NCI-H1048 (cell line): ENCODE measurements at places on chromosomes 1 and 21.

- no peak for DNase-seq
Measured at GRCh38 chr1:59697150-59697800, 117.5 kb upstream of the HOOK1 start.

DNA sequence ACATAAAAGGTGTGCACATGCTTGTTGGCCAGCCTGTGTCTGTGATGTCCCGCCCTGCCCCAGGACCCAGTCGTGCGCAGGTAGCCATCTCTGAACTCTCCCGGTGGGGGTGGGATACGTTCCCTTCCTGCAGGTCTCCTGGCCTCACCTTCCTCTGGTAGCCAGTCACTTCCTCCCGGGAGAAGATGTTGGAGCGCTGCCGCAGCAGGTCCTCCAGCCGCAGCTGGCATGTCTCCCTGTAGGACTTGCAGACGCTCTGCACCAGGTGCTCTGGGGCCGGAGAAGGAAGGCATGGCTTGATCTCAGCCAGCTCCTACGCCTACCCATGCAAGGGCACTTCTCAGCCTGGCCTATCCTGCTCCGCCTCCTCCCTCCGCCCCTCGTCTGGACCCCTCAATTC lies 9.2 kb upstream of the LINGO4 start:
- DNase-seq, result no peak

DNA sequence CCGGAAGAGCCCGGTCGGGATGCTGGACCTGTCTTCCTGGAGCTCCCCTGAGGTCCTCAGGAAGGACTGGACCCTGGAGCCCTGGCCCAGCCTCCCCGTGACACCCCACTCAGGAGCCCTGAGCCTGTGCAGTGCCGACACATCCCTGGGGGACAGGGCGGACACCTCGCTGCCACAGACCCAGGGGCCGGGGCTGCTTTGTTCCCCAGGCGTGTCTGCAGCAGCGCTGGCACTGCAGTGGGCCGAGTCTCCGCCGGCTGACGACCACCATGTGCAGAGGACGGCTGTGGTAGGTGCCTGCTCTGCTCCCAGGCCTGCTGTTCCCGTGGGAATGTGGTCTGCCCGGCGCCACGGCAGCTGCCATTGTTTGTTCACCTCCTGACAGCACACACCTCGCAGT lies 42.1 kb upstream of the DIP2A start:
- no peak for DNase-seq

GRCh38 chr1:207152792-207153468 lies 48.9 kb downstream of the C4BPA start:
- no peak for DNase-seq

GRCh38 chr1:200856716-200857357 lies 15.9 kb upstream of the GPR25 start:
- no peak for DNase-seq

DNA sequence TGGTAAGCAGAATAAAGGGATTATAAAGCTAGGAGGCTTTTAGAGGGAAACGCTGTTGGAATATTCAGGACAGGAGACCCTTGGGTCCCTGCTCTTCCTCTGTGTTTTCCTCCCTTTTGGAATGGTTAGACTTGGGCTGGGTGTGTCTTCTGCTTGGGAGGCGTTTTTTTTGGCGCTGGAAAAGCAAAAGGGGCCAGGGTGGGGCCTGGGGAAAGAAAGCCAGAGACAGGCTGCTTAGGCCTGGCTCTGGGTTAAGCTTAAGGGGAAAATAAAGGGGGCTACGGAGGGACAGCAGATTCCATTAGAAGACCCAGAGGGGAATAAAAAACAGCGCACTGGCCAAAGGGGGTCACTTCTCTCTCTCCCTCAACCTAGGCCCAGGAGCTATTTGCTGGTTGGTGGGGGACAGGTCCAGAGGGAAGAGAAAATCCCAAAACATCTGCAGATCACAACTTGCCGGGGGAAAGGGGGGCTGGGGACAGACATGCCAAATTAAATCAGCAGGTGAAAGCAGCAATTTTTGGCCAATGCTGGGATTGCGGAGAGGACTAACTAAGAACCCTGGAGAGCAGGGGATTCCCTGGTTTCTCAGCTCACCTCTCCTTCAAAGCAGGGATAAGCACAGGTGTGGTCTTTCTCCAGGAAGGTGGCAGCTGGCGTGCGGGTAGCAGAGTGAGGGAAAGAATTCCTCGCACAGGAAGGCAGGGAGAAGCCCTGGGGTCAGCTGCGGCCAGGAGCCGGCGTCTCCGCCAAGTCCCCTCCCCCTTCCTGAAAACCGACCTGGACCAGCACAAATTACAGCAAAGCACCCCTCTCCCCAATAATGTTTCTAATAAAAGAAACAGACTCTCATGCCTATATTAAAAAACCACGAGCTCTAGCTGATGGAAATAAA lies 82.2 kb upstream of the AK4 start:
- no peak for DNase-seq

- no peak for DNase-seq
Measured at GRCh38 chr1:109628540-109629321, 9.1 kb downstream of the AMPD2 start.

DNA sequence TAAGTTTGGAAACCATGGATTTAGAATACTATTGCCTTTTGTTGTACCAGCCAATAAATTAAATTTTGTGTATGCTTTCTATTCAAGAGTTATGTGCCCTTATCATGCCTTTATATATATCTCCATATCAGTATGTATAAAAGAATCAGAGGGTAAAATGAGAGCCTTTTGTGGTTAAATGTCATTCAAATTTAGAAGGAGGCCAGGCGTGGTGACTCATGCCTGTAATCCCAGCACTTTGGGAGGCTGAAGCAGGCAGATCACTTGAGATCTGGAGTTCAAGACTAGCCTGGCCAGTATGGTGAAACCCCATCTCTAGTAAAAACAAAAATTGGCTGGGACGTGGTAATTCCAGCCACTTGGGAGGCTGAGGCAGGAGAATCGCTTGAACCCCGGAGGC lies 88.9 kb downstream of the XPR1 start:
- DNase-seq, result no peak
